Activated CD4-positive, alpha-beta T cell treated with anti-CD3 and anti-CD28 coated beads for 36 hours (primary cell): ENCODE measurements at places on chromosomes 5 and 9.

- H3K27me3 ChIP-seq = no peaks in the 10 kb centered on the region
- DNase-seq = no peak
- H3K4me3 ChIP-seq = no peak overlapping the region
- peaks cover 6% of the 10 kb centered on the region for H3K36me3 ChIP-seq
Observed at GRCh38 chr5:91288118-91288916, 94.8 kb downstream of the ARRDC3 start.

DNA sequence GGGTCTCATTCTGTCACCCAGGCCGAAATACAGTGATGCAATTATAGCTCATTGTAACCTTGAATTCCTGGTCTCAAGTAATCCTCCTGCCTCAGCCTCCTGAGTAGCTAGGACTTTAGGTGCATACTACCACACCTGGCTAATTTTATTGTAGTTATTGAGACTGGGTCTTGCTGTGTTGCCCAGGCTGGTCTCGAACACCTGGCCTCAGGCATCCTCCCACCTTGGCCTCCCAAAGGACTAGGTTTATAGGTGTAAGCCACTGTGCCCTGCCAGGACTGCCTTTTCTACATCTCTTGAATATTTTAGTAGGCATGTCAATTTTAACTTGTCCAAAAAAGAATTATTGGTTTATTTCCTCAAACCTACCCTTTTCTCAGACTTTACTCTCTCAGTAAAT, 16.9 kb downstream of the DENND4C start:
- no peak for DNase-seq
- peaks cover 16% of the 10 kb centered on the region for H3K36me3 ChIP-seq

GRCh38 chr9:69499407-69499806, 172.8 kb downstream of the APBA1 start:
- no peaks in the 10 kb centered on the region for H3K36me3 ChIP-seq
- no peak overlapping the region for H3K27ac ChIP-seq
- no peak for DNase-seq
- H3K27me3 ChIP-seq = no peaks in the 10 kb centered on the region
- no peak overlapping the region for H3K4me3 ChIP-seq
- peaks cover 3% of the 10 kb centered on the region for H3K4me1 ChIP-seq

DNA sequence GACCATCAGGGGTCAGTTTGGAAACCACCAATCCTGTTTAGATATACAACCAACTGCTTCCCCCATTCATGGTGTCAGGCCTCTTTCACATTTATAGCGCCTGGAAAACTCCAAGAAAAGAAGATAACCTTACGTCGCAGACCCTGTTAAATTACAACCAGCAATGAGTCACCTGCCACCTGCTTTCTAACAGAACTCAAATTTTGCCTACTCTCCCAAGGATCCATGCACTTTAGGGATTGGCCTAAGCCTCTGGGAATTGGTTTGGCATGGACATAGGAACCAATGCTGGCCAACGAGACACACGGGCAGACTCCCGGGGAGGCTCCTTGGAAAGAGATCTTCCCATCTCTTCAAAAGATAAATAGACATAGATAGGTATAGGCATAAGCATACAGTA, 87.0 kb downstream of the FEM1C start:
- no peak overlapping the region for H3K27ac ChIP-seq
- no peaks in the 10 kb centered on the region for H3K4me1 ChIP-seq
- DNase-seq = no peak
- H3K4me3 ChIP-seq = no peak overlapping the region
- H3K36me3 ChIP-seq = no peaks in the 10 kb centered on the region

GRCh38 chr9:71741926-71742648, 26.2 kb downstream of the CEMIP2 start:
- H3K27ac ChIP-seq = no peak overlapping the region
- no peaks in the 10 kb centered on the region for H3K27me3 ChIP-seq
- H3K36me3 ChIP-seq = peaks cover 50% of the 10 kb centered on the region
- no peak overlapping the region for H3K4me3 ChIP-seq

DNA sequence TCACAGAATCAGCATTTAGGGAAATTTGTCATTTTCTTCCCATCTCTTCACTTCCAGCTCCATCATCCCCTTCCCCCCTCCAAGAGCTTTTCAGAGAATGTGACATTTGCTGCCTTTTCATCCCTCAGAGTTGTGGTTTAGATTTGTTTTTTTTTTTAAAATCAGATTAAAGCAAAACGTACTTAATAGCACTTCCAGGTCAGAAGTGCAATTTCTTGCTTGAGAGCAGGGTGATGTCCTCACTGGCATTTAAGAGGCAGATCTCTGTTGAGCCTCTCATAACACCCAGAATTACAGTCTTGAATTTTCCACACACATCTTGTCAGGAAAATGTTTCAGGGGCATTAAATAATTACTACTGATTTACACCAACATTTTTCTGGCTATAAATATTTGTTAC, 236.8 kb upstream of the VLDLR start:
- H3K27me3 ChIP-seq = peaks cover 14% of the 10 kb centered on the region
- no peaks in the 10 kb centered on the region for H3K4me1 ChIP-seq

DNA sequence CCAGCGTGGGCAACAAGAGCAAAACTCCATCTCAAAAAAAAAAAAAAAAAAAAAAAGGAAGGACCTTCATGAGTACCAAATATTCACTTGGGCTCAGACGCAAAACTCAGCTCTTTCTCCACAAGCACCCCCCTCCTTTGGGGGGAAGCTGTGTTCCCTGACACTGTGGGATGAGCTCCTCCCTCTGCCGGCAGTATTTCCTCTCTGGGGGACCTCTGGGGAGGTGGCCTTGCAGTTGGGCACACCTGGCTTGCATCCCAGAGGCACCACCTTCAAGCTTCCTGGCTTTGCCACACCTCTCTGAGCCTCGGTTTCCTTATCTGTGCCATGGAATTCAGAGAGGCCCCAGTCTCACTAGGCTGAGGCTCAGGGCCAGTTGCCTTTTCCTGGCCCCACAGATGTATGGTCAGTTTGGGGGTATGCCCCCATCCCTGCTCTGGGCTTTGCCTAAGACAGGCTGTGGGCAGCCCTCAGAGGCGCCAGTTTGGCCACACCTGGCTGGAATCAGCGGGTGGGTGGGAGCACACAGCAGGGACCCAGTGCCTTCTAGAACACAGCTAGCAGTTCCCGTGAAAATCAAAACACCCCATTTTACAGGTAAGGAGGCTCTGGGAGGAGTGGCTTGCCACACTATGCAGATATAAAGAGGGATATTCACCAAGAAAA, 157.5 kb upstream of the IER5L start:
- peaks cover 4% of the 10 kb centered on the region for H3K27me3 ChIP-seq
- H3K36me3 ChIP-seq = no peaks in the 10 kb centered on the region
- H3K4me3 ChIP-seq = no peak overlapping the region
- H3K27ac ChIP-seq = no peak overlapping the region
- peaks cover 33% of the 10 kb centered on the region for H3K4me1 ChIP-seq

DNA sequence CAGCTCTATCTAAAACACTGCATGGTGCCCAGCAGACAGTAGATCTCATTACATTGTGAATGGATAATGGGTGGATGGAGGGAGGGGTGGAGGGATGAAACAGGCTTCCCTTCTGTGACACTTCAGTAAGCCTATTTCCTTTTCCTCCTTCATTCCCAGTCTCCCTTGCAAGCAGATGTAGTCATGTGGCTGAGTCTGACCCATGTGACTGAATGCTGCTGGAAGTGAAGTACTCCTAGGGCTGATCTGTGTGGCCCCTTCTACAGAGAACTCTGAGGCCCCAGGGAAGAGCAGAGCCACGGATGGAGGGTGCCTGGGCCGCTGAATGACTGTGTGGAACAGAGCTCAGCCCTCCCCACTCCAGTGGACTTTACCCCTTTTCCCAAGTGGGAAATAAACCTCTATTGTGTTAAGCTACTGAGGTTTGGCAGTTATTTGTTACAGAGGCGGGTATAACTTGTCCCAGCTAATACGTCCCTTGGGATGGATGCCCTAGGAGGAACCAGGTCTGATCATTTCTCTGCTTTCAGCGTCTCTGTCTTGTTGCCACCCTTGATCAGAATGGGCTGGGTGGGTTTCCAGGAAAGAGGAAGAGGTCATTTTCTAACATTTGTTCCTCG, 176.1 kb upstream of the MVB12B start:
- peaks cover 23% of the 10 kb centered on the region for H3K27me3 ChIP-seq
- peaks cover 8% of the 10 kb centered on the region for H3K4me1 ChIP-seq
- no peaks in the 10 kb centered on the region for H3K36me3 ChIP-seq
- H3K4me3 ChIP-seq = no peak overlapping the region

GRCh38 chr9:118643118-118643517, 726.1 kb downstream of the BRINP1 start:
- DNase-seq = no peak
- no peaks in the 10 kb centered on the region for H3K36me3 ChIP-seq
- no peaks in the 10 kb centered on the region for H3K27me3 ChIP-seq
- no peak overlapping the region for H3K27ac ChIP-seq

GRCh38 chr5:117759849-117760499, 1185.4 kb upstream of the SEMA6A start:
- H3K4me3 ChIP-seq = no peak overlapping the region
- no peaks in the 10 kb centered on the region for H3K4me1 ChIP-seq
- H3K27me3 ChIP-seq = no peaks in the 10 kb centered on the region
- no peaks in the 10 kb centered on the region for H3K36me3 ChIP-seq

- peak overlapping the region; percentile 74 for H3K4me3 ChIP-seq
- peaks cover 43% of the 10 kb centered on the region for H3K4me1 ChIP-seq
- H3K27ac ChIP-seq = peak overlapping the region; percentile 84
- DNase-seq = peak; percentile 46
- H3K36me3 ChIP-seq = no peaks in the 10 kb centered on the region
Observed at GRCh38 chr5:56480705-56481427, 247.7 kb upstream of the ANKRD55 start.

DNA sequence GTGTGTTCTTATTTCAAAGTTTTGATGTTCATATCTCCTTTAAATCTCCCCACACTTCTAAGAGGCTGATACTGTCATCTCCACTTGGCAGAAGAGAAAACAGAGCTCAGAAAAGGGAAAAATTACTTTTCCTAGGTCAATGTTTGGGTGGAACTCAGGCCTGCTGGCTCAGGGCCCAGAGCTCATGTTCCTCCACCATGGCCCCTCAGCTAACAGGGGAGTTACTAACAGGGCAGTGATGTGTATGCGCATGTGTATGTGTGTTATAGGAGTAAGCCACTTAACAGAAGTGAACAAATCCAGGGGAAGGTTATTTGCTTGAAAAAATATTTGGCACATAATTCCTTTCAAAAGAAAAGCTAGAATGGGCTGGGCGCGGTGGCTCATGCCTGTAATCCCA, 2.5 kb downstream of the C1QTNF2 start:
- no peak overlapping the region for H3K27ac ChIP-seq
- H3K27me3 ChIP-seq = peaks cover 52% of the 10 kb centered on the region
- peaks cover 11% of the 10 kb centered on the region for H3K4me1 ChIP-seq
- no peak for DNase-seq
- H3K4me3 ChIP-seq = no peak overlapping the region

- DNase-seq = no peak
- H3K4me1 ChIP-seq = peaks cover 58% of the 10 kb centered on the region
- H3K36me3 ChIP-seq = peaks cover 2% of the 10 kb centered on the region
- H3K4me3 ChIP-seq = no peak overlapping the region
- no peaks in the 10 kb centered on the region for H3K27me3 ChIP-seq
Observed at GRCh38 chr9:5839572-5839902, 6.6 kb upstream of the ERMP1 start.

DNA sequence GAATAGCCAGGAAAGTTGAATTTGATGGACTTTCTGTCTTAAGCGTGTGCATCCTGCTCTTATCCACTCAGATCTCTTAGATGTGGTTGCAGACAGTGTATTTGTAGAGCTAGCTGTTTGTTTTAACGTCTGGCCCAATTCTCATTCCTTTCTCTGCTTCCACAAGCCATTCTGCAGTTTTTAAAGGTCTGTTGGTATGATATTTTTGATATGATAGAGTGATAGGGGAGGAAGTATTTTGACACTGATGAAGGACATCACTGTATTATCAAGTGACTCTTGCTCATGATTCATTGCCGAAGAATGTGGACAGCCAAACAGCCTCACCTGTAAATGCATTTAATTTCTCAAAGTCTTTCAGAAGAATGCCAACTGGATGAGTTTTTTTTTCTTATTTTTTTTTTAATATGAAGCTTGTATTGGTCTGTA, 4.5 kb downstream of the TJP2 start:
- peaks cover 59% of the 10 kb centered on the region for H3K4me1 ChIP-seq
- peaks cover 16% of the 10 kb centered on the region for H3K27me3 ChIP-seq
- H3K27ac ChIP-seq = no peak overlapping the region
- no peak for DNase-seq
- no peak overlapping the region for H3K4me3 ChIP-seq

DNA sequence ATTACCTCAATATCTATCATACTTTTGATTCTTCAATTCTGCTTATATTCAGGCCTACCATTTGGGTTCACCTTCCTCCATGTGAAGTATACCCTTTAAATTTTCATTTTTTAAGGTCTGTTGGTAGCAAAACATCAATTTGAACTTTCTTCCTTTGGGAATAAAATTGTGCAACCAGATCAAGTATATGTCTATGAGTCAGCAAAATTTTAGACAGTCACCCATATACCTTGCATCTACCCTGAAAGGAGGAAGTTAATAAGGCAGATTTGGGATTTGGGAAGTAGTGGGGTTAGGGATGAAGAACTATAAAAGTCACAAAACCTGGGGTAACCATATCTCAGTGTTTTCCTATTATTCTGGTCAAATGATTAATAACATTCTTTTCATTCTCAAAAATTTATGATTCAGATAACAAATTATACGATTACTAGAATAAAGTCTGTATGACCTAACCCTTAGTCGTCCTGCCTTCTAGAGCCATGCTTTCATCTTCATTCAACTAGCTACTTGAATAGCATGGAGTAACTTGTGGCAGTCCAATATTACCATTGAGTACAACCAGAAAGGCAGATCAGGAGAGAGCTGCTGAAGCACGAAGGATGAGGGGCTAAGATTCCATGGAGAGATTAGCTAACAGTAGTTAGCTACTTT, 2.8 kb upstream of the IL33 start:
- H3K27ac ChIP-seq = no peak overlapping the region
- no peak overlapping the region for H3K4me3 ChIP-seq
- H3K36me3 ChIP-seq = peaks cover 2% of the 10 kb centered on the region
- H3K27me3 ChIP-seq = peaks cover 16% of the 10 kb centered on the region
- no peak for DNase-seq

DNA sequence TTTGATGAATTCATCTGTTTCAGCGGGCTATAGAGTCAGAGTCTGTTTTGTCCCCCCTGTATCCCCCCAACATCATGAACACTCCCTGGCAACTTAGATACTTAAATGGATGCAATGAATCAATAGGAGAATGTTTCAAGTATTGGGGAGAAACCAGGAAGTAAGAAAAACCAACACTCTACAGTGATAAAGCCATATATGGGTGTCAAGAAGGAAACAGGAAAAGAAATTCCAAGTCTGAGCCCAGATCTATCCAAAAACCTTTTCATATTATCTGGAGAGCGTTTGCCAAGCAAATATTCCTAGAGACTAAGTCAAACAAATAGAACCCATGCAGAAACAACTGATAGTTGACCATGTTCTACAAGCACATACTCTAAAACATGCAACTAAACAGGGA, 2.3 kb upstream of the GNAQ start:
- no peaks in the 10 kb centered on the region for H3K27me3 ChIP-seq
- no peak for DNase-seq
- H3K27ac ChIP-seq = no peak overlapping the region
- H3K4me3 ChIP-seq = no peak overlapping the region
